Activated CD8-positive, alpha-beta memory T cell treated with anti-CD3 and anti-CD28 coated beads for 24 hours (primary cell): ENCODE measurements at places on chromosomes 2 and 18.
A peak's percentile ranks its signal among the peaks of the same experiment; 100 is the strongest.

DNA sequence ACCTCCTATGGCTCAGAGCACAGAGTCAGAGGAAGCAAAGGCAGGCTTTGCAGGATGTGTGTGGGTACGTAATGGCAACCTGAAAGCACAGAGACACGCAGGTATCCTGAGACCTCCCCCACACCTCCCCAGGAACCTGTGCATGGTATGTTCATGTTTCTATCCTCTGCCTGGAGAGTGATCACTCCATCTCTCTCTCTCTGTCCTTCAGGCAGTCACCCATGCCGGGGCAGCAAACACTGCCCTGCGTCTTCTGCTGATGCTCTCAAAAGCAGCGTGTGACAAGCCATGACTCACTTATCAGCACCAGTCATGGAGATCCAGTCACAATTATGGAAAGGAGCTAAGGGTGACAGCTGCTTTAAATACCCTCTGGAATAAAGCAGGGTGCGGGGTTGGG, 52.7 kb downstream of the PDCL3 start:
- peak; percentile 35 for DNase-seq

GRCh38 chr2:86788165-86788564, 2.5 kb downstream of the CD8A start:
- DNase-seq, result no peak

DNA sequence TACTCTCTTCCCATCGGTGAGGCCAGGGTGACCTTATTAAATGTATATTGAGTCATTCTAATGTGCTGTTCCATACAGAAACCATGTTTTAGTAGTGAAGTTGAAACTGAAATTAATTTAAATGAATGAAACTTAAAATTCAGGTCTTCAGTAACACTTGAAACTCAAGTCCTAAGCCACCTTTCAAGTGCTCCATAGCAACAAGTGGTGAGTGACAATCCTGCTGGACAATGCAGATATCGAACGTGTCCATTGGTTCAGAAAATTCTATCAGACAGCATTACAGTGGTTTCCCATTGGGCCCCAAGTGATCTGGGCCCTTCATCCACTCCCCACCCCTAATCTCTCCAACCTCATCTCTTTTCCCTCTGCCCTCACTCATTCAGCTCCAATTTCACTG, 48.7 kb downstream of the HNMT start:
- DNase-seq, result no peak

DNA sequence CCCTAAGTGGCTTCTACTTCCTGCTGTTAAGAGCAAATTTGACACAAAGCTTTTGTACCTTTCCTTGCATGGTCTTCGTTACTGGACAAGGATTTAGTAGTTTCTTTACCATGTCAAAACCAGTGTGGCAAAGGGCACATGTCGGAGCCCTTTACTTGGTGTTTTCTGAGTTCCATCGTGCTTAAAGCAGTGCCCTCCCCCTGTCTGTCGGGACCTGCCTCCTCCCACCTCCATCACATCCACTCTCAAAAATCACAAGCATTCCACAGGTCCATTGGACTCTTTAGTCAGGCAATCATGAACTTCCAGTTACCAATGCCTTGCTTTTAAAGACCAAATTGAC, 763 bp downstream of the CCDC141 start:
- DNase-seq, result no peak

- DNase-seq, result no peak
These were observed 44.0 kb downstream of the METTL8 start for GRCh38 chr2:171389780-171390179.
